Motor neuron (in vitro differentiated cells): ENCODE measurements at places on chromosomes 12 and 14. TPM values are rescaled to one million over a fixed set of nuclear protein-coding genes. Genes with fewer than 3 reads are reported as not detected.

DNA sequence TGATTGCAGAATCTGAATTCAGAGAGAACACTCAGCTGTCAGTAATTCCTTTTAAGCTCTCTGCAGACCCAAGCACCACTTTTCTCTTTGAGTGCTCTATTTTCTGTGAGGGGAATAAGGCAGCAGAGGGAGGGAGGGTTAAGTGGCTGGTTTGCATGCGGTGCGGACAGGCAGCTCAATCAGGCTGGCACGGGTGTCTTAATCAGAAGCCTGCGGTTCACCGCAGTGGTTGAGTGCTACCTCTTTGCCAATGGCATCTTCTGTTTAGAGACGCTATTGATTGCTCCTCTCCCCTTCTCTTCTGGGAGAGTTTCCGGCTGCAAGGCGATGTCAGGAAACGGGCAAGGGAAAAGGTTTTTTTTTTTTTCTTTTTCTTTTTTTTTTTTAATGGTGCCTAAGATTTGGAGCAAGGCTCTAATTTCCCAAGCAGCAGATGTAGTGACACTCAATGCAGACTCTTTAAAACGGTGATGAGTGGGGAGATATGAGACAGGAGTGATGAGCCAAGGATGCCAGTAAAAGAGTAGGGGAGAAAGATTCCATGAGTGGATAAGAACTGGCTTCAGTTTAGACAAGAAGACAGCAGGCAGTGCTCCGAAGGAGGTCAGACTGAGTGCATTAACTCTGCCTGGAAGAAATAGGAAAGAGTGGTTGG is 533.7 kb upstream of the SEL1L start:
- ATAC-seq, result no peak

- no peak for ATAC-seq
These were observed 7.6 kb upstream of the PDE1B start for GRCh38 chr12:54541751-54542290.

- no peak for ATAC-seq
These were observed 143.6 kb downstream of the CALM1 start for GRCh38 chr14:90540437-90540836.

DNA sequence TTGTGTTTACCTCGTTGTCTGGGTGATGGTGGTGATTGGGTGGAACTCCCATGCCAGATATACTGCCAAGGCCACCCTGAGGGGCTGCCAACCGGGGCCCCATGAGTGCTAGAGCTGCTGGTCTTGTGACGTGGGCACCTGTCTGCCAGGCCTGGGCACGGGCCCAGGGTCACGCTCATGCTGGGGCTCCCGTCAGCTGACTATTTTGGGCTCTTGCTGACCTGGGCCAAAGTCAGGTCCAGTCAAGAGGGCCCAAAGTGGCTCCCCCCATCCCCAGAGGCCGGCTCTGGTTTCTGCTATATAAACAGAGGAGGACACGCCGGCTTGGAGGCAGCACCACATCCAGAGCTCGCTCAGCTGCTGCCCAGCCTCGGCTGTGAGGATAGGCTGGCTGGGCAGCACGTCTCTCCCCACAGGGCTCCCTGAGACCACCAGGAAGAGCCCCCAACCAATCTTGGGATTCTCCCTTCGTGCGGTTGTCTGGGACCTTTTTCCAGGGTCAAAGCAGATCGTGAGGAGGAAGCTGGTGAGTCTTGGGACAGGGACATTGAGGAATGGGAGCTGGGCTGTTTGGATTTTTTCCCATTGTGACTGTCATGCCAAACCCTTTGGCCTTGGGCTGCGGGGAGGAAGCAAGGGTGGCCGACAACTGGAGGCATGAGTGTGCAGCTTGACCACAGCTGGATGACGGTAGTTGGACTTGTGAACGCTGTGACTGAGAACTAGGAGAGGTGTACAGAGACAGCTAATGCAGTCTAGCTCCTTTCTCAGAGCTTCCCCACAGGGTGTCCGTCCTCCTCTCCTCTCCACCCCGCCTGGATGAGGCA is 7.6 kb upstream of the NR4A1 start:
- ATAC-seq, result no peak

GRCh38 chr12:68867606-68868005 is 59.6 kb downstream of the MDM2 start:
- no peak for ATAC-seq

DNA sequence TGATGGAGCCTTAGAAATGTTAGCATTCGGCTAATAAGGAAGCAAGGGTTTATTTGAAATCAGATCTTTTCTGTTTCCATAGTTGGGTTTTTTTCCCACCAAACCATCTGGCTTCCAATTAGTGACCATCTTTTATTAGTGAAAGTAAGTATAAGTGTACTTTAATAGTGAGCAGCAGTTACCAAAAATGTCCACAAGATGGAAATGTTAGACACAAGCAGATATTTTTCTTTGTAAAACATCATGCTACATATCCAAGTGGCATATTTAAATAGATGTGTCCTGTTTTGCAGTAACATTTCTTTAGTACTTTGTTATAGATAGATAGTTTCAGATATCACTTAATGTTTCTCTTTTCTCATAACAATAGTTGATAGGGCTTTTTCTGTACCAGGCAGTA is 28.8 kb downstream of the YEATS4 start:
- ATAC-seq, result no peak

DNA sequence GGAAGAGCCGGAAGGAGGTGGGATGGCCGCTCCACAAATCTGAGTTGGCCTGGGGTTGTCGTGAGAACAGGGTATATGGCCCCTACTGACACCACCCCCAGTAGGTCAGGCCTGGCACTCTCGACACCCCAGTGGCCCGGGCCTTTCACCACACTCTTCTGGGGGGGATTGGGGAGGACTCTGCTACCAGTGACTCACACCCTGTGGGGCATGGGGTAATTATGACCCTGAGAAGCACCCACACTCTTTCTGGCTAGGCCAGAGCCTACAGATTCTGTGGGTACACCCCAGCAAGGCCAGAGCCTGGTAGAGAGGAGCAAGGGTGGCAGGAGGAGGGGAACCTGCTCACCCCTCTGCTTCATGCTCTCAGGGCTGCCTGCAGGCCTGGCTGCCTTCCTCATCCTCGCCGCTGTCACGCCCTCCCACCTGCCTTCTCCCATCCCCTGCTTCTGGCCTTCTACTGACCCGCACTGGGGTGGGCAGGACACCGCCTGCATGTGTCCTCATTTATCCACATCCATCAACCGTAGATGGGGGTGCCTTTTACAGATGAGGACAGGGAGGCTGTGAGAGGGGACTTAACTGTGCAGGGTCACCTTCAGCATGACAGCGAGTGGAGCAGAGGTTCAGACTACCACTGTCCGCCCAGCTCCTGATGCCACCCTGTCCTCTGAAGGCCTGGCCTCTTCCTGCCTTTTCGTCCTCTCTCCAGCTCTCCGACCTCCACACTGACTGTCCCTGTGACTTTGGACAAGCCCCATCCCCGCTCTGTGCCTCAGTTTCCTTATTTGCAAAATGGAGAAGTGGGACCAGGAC is 18.4 kb downstream of the ASB2 start:
- no peak for ATAC-seq

DNA sequence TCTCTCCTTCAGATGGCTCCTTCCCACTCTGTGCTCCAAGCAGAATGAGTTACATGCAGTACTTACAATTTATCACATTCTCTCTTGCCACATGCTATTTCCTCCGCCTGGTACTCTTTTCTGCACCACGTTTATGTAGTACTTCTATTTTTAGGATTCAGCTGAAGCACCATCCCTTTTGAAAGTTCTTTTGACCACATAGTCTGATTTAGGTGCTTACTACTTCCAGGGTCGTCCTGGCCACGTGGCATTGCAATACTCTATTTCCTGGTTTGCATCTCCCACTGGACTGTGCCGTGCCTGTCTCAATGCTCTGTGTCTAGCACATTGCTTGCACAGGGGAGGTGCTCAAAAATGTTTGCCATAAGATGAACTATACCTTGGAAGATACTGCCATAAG is 16.3 kb upstream of the TBC1D30 start:
- ATAC-seq, result no peak

GRCh38 chr12:55041345-55042055 is 21.7 kb downstream of the NEUROD4 start:
- peak; percentile 21 for ATAC-seq

DNA sequence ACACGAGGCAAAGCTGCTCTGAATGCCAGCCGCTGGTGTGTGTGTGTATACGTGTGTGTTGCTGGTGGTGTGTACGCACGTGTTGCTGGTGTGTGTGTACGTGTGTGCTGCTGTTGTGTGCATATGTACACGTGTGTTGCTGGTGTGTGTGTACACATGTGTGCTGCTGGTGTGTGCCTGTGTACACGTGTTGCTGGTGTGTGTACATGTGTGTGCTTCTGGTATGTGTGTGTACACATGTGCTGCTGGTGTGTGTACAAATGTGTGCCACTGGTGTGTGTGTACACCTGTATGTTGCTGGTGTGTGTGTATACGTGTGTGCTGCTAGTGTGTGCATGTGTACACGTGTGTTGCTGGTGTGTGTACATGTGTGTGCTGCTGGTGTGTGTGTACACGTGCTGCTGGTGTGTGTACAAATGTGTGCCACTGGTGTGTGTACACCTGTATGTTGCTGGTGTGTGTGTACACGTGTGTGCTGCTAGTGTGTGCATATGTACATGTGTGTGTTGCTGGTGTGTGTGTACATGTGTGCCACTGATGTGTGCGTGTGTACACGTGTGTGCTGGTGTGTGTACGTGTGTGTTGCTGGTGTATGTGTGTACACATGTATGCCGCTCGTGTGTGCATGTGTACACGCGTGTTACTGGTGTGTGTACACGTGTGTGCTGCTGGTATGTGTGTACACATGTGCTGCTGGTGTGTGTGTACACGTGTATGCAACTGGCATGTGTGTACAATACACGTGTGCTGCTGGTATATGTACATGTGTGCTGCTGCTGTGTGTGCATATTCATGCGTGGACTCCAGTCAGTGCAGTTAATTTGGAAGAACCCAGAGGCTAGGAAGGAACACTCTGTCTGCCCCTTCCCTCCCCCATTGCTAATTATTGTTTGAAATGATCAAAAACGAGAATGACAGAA is 47.2 kb downstream of the CACNA2D4 start:
- ATAC-seq, result no peak

- no peak for ATAC-seq
These were observed 113.4 kb upstream of the PELI2 start for GRCh38 chr14:56004786-56005185.

- no peak for ATAC-seq
These were observed 97.3 kb upstream of the FRMD6 start for GRCh38 chr14:51554339-51554920.

- no peak for ATAC-seq
These were observed 34.5 kb downstream of the SCARB1 start for GRCh38 chr12:124829008-124829707.

- ATAC-seq, result no peak
These were observed 392.7 kb downstream of the RPS29 start for GRCh38 chr14:49193332-49194065.

GRCh38 chr14:90625445-90625844 is 190.8 kb downstream of the TTC7B start:
- no peak for ATAC-seq

The SLCO1B3 gene
- total RNA-seq, result 0.10 TPM in 1 of 2 replicates, not detected in the other

- ATAC-seq, result no peak
These were observed 58.9 kb downstream of the HSP90AA1 start for GRCh38 chr14:102027951-102028350.

DNA sequence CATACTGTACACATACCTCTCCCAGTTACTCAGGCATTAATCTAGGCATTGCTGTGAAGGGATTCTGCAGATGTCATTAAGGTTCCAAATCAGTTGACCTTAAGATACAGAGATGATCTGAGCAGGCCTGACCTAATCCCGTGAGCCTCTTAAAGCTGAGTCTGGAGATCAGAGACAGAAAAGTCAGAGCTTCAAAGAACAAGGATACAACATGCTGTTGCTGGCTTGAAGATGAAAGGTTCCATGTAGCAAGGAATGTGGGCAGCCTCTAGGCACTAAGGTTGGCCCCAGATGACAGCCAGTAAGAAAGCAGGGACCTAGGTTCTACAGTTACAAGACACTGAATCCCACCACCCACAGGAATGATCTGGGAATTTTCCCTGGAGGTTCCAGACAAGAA is 81.1 kb downstream of the MAP1LC3B2 start:
- no peak for ATAC-seq

- no peak for ATAC-seq
These were observed 50.1 kb downstream of the ZC3H14 start for GRCh38 chr14:88612981-88613380.

The DCD gene
- total RNA-seq, result not detected in 2 replicates

- ATAC-seq, result peak; percentile 48
These were observed 25.0 kb upstream of the GALNT9 start for GRCh38 chr12:132354211-132354981.

- ATAC-seq, result no peak
These were observed 31.6 kb downstream of the TBC1D15 start for GRCh38 chr12:71871116-71871515.

DNA sequence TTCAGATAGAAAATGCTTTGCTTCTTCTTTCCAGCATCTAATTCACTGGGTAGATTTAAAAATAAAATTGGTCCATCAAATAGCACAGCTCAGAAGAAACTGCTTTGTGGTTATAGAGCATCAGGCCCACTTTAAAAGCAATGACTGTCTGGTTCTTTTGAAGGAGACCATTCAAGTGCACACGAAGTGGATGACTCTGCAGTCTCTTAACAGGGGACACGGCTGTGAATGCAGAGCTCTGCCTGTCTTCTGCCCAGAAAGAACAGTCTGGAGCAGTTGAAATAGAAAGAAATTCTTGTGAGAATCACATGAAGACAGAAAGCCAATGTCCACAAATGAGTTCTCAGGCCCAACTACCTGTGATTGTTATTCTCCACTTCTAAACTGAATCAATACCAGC is 138.7 kb upstream of the PLEKHA5 start:
- peak; percentile 58 for ATAC-seq

DNA sequence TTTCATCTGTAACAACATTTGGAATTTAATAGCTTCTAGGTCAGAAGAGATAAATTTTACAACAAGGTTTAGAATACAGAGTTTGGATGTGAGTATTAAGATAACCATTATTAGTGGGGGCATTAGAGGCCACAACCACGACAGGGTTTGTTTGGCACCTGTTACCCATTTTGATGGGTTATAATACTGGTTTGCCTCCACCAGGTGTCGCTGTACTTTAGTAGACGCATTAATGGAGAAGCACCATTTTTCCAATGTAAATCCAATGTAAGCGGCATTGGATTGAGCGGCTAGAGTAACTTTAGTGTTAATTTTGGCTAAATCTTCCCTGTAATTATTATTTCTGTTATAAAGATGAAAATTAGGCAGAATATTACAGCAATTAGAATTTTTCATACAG is 136.2 kb downstream of the SLCO1B3 start:
- no peak for ATAC-seq

GRCh38 chr12:31259136-31259886 is 66.6 kb downstream of the SINHCAF start:
- no peak for ATAC-seq

The TCL1B gene
- 0.22 TPM in 1 of 2 replicates, not detected in the other for total RNA-seq

- no peak for ATAC-seq
These were observed 233.0 kb downstream of the EGLN3 start for GRCh38 chr14:33717866-33718265.

The TAS2R20 gene
- 3.5 and 5.3 TPM in 2 replicates for total RNA-seq

The CLEC12A gene
- 0.20 TPM in 1 of 2 replicates, not detected in the other for total RNA-seq

The DEPDC4 gene
- total RNA-seq, result 0.64 and 1.3 TPM in 2 replicates
